ENCODE measurements at places on chromosomes 16 and 17.

- no peak for DNase-seq
Measured at GRCh38 chr16:2042986-2043666, 4.5 kb downstream of the NTHL1 start.

DNA sequence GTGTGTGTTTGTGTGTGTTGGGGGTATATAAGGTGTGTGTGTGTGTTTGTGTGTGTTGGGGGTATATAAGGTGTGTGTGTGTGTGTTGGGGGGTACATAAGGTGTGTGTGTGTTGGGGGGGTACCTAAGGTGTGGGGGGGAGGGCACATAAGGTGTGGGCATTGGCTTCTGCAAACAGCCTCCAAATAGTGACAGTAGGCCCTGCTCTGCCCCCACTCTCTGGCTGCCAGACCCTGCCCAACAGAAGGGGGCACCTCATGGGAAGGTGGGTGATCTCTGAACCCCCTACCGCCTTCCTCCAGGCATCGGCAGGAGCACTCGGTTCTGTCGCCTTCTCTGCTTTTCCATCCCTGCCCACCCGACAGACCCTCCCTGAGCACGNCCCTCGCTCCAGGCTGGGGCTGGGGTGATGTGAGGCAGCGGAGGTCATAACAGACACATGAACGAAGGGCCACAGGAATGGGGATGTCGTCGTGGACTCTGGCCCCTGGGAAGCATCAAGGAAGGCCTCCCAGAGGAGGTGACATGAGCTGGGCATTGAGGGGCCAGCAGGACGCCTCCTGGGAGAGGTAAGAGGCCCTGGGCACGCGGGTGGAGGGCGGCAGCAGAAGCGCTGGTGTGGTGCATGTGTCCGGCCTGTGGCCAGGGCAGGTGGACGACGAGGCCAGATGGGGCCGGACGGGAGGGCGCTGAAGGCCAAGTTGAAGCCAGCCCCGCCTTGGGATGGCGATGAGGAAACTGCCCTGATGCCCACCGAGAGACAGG is 136.6 kb upstream of the RPH3AL start:
- no peak for DNase-seq

- no peak for DNase-seq
Measured at GRCh38 chr16:84890427-84890826, 70.6 kb downstream of the CRISPLD2 start.

- no peak for DNase-seq
Measured at GRCh38 chr17:66978514-66979061, 14.1 kb downstream of the CACNG4 start.

DNA sequence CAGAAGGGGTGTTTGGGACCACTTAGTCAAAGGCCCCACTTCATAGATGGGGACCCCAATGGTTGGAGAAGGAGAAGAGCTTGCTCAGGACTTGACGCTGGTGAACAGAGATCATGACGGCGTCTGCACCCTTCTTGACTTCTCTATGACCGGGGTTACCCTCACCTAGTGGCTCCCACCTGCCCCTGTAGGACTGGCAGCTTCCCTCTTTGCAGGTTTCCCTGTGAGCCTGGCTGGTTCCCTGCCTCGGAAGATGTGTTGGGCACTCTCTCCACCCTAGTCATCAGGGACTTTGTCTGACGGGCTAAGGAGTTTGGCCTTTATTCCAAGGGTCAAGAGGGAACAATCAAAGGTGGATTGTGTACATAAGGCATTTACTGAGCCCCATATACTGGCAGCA is 22.7 kb downstream of the TBX4 start:
- no peak for DNase-seq

- no peak for DNase-seq
Measured at GRCh38 chr16:57765160-57765728, 29.7 kb downstream of the KATNB1 start.

GRCh38 chr17:17856386-17856785 is 19.6 kb upstream of the SREBF1 start:
- no peak for DNase-seq
